ENCODE measurements at places on chromosomes 3 and 15.
A peak's percentile ranks its signal among the peaks of the same experiment; 100 is the strongest.

DNA sequence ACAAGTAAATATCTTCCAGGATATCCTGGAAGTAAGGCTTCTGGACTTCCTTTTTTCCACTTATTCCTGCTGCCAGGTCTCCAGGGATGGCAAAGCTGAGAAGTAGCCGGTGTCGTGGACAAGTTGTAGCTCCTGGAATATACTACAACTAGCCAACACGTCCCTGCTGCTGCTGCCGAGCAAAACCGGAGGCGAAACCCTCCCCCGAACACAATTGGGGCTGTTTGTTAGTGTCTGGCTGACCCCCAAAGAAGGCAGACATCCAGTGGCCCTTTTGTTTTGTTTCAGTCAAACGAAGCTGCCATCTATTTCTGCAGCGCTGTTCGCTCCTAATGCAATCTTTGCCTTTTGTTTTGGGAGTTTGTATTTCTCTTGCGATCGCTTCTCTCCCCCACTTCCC lies 45.3 kb upstream of the EIF5A2 start:
- no peak for DNase-seq

- DNase-seq, result no peak
Measured at GRCh38 chr15:94381384-94381783, 150.0 kb downstream of the MCTP2 start.

- DNase-seq, result no peak
Measured at GRCh38 chr3:22939349-22939748, 263.8 kb upstream of the UBE2E2 start.

DNA sequence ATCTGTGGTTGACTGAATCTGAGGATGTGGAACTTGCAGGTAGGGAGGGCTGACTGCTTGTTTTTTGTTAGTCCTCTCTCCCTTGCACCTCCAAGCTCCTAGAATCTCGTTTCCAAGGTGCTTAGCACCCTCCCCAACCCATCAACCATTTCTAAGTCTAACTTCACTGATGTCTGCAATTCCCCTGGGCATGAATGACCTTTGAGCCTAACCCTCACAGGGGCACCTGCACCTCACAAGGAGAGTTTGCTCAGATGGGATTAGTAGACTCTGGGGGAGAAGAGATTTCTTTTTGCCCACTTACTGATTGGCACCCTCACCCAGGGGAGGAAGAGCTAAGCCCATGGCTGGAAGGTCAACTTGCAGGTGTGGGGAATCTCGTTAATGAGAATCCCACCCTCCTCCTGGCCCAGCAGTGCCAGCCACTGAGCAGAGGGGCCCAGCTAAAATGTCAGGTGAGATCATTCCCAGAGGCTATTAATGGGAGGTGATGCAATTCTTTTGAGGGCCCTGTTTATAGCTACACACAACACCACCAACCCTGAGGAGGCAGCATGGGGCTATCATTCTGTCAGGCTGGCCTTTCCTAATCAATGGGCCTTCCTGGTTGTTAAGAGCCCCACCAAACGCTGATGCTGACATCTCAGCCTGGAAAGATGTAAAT lies 81.6 kb upstream of the HERC1 start:
- DNase-seq, result no peak

- DNase-seq, result peak; percentile 64
Measured at GRCh38 chr3:169771497-169772304, 1.5 kb upstream of the MYNN start.

GRCh38 chr3:42898896-42899675 lies 6.9 kb upstream of the ZNF662 start:
- DNase-seq, result no peak

DNA sequence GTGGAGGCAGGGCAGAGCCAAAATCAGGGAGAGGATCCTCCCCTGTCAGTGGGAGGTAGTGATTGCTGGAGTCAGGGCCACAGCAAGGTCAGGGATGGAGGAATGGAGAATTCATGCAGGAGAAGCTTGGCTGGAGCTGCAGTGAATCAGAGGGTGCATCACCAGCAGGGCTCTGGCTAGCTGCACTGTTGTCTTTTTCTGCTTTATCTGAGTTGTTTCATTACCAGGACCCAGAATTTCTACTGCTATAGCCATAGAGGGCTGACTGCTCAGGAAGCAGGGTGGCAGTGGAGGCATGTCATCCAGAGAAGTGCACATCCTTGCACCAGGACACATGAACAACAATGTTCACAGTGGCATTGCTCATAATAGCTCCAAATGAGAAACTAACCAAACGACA lies 113.5 kb upstream of the GALNT15 start:
- no peak for DNase-seq

DNA sequence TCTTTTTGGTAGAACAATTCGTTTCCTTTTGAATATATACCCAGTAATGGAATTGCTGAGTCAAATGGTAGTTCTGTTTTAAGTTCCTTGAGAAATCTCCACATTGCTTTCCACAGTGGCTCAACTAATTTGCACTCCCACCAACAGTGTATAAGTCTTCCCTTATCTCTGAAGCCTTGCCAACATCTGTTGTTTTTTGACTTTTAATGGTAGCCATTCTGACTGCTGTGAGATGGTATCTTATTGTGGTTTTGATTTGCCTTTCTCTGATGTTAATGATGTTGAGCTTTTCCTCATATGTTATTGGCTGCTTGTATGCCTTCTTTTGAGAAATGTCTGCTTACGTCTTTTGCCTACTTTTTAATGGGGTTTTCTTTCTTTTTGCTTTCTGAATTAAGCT lies 270.6 kb upstream of the MEIS2 start:
- no peak for DNase-seq

- peak; percentile 58 for DNase-seq
Measured at GRCh38 chr3:193240850-193241706, at the start of gene PLAAT1. Gene PLAAT1 (plus strand): TSS chr3:193241222. CDS start chr3:193255651, 14,429 bp downstream.

DNA sequence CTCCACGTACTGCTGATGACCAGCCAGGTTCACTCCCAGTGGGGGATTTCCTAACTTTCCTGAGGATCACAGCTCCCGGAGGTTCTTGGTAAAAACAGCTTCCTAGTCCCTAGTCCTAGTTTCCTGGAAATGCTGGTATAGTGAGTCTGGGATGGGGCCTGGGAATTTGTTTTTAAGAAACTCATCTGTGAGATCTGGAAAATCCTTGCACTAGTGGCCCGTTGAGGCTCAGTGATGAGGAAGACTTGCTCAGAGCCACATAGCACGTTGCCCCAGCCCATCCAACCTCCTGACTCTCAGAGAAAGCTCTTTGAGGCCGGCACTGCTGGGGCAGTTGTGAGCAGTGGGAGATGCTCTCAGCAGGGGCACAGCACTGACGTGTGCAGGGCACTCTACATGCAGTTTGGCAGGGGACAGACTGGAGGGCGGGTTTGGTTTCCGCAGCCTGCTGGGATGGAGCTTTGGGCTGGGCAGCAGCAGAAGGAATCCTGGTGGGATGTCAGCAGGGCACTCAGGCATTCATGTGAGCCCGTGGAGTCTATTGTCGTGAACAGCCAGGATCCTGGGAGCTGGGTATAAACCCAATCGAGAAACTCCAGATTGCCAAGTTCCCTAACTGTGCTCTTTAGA lies 31.6 kb downstream of the SAXO2 start:
- no peak for DNase-seq

- DNase-seq, result no peak
Measured at GRCh38 chr3:63872135-63872924, 8.7 kb downstream of the ATXN7 start.

DNA sequence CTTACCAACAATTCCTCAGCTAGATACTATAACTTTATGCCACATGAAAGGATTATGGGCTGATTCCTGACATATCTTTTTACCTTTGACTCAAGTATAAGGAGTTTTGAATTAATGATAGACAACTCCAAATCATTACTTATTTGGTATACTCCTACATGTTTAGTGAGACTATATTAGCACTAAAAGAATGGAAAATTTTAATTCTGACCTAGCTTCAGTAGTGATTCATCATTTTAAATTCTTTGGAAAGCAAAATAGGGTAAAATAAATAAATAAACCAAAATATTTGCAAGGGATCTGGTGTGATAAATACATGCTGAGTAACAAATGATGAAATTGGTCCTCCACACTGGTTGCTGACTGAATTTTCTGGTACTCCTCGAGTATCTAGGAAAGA lies 42.3 kb upstream of the VGLL3 start:
- DNase-seq, result no peak

DNA sequence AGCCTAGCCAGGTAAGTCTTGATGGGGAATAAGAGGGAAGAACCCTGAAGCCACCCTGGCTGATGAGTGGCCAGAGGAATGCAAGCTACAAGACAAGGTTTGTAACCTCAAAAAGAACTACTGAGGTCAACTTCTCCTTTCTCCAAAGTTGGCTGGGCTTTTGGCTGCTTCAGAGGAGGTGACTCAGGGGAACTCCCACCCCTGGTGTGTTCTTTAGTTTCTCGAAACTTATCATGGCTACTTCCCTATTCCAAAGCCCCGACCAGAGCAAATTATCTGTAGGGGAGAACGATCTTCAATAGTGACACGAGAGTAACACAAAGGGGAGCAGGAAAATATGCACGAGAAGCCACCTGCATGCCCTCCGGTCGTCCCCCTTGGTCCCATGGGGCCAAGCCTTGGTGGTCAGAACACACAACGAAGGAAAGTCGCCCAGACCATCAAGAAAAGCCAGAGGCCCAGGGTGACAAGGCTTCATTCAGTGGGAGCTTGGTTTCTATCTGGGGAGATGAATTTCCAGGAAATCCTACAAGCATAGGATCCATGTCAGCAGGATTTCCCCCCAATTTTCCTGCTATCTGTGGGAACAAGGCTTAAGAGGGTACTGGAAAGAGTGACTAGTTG lies 6.5 kb upstream of the BCL2A1 start:
- DNase-seq, result no peak

GRCh38 chr3:141539431-141540187 lies 52.8 kb downstream of the RASA2 start:
- no peak for DNase-seq

GRCh38 chr3:186094696-186095425 lies 14.0 kb downstream of the ETV5 start:
- no peak for DNase-seq

DNA sequence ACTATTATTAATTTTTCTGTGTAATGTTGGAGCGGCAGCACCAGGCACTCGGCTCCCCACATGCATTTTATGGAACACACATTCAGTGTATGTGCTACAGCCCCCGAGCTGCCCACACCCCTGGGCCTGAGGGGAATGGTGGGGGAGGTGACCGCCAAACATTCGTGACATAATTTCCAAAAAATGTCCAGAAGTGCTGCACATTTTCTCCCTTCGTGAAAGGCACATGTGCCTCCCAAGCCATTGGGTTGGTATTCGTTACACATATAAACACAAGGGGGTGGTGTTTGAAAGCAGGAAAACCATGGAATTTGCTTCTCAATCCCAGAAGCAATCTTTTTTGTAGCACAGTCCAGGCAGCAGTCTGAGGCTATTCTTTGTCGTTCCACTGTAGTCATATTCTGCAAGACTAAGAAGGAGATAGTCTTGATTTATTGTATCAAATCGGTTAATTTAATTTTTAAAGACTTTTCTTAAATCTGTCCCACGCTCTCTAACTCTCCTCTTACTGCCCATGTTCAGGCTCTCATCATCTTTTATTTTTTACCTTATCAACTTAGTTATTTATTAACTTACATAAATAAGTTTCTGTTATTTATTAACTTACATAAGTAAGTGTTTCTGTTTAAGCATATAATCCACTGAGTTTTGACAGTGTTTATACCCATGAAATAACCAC lies 39.2 kb upstream of the POLR2M start:
- no peak for DNase-seq

GRCh38 chr3:56144805-56145204 lies 323.5 kb downstream of the ERC2 start:
- no peak for DNase-seq

GRCh38 chr15:89334510-89335297 lies at the start of gene POLG:
Gene POLG (minus strand): TSS chr15:89334824. CDS start chr15:89333754, 1,070 bp downstream.
- DNase-seq, result peak; percentile 98

DNA sequence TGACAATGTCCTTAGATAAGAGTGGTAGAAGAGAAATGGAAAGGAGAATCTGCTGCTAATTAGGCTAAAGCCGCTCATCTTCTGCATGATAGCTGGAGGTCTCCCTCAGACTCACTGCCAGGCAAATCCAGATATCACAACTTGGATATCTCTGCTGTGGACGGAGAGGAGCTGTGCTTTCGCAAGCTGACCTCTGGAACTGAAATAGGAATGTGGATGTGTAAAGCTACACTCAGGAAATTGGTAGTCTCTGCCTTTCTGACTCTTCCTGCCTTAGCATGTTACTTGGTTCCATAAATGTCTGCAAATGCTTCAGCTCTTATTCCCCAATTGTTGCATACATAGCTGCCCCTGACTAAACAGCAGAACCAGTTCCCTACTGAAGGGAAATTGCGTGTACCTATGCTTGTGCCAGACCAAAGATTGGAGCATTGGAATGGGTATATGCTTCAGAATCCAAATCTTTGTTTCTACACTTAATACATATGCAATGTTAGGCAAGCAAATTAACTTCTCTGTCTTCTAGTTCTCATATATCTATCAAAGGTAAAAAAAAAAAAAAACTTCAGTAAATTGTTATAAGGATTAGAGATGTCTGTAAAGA lies 74.7 kb upstream of the ROBO2 start:
- no peak for DNase-seq

- DNase-seq, result no peak
Measured at GRCh38 chr15:68684476-68684875, 105.7 kb downstream of the CORO2B start.

DNA sequence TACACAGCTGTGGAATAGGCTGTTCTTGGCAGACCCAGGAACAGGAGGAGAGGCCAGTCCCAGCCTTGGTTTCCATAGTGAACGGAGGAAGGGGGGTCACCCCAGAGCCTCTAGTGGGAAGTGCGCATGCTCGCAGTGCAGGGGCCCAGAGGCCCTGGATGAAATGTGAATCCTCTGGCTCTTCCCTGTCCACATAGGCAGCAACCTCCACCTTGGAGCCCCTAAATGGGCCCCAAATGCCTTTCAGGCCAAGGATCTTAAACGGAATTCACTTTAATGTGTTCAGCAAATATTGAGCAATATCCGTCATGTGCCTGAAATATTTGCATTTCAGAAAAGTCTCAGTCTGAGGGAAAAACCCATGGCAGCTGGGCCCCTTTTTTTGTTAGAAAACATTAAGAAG lies 3.3 kb upstream of the NDN start:
- no peak for DNase-seq

DNA sequence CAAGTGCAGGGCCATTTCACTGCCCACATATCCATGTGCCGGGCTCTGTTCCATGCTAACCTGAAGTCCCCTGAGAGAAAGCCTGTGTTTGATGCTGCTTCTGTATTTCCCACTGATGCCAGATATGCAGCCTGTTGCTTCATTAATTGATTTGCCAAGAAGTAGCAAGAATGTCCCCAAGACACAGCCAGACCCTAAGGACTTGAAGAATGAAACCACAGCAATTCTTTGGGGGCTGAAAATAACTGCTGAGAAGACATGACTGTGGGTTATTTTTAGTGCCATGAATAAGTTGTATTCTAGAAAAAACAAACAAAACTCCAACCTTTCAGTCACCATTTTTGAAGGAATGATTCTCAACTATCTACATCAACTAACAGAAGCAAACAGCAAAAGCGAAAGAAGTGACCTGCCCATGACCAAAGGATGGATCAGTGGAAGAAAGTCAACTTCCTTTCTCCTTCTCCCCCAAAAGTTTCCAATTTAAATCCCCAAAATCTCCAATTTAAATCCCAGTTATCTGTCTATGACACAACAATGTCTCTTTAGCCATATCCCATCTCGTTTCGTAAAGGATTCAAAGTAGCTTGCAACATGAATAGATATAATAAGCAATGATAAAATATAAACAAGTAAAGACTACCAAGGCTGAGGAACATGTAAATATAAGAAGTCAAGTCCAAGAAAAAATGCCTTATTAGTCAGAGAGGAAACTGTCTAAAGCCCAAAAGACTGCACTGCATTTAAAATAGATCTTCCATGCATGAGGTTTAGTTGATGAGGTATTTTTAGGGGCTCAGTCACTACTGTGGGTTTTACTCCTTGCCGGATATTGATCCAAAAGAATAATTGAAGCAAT lies 226.8 kb downstream of the DTWD1 start:
- DNase-seq, result no peak

GRCh38 chr3:192156382-192156781 lies 571.0 kb downstream of the FGF12 start:
- DNase-seq, result no peak
